ENCODE measurements at places on chromosomes 7 and 10.

DNA sequence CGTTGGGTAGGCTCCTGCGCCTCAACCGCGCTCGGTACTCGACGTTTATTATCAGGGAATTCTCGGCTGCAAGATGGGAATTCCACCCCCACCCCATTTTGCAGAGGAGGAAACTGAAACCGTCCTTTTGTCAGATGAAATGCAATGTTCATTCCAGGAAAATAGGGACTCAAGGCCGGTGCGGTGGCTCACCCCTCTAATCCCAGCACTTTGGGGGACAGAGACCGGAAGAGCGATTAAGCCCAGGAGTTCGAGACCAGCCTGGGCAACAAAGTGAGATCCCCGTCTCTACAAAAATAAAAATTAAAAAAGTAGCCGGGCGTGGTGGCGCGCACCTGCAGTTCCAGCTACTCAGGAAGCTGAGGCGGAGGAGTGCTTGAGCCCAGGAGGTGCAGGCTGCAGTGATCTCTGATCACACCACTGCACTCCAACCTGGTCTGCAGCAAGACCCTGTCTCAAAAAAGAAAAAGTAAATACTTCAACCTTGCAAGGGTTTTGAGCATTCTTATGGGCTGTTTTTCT lies 720 bp upstream of the RFC2 start:
- DNase-seq, result no peak

GRCh38 chr10:131477457-131478121 lies 166.1 kb upstream of the TCERG1L start:
- DNase-seq, result no peak

DNA sequence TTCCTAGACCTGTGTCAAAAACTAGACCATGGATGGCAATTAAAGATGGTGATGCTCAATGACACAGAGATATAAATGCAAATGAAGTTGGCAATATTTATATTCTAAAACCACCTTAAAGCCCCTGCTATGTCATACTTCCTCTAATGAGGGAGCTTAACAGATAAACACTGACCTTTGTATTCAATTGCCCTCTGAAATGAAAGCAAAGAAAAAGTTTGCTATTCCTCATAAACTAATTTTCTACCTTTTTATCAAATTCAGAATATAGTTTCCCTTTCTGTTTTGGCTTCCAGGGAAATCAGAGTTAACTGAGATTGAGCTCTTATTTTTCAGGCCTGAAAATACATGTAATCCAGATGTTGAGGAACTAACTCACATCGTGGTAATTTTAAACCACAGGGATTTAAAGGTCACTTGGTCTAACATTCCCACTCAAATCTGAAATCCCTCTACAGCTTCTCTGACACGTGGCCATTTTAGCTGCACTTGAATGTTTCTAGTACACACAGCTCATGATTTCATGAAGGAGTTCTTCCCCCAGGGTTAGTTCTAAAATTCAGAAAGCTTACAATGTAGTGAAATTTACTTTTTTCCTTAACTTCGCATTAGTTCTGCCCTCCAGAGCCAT lies 37.9 kb upstream of the ABCB5 start:
- DNase-seq, result no peak

- DNase-seq, result no peak
Observed at GRCh38 chr7:41048771-41049170, 654.1 kb downstream of the INHBA start.

- DNase-seq, result no peak
Observed at GRCh38 chr7:117839507-117839906, 33.7 kb downstream of the CTTNBP2 start.

DNA sequence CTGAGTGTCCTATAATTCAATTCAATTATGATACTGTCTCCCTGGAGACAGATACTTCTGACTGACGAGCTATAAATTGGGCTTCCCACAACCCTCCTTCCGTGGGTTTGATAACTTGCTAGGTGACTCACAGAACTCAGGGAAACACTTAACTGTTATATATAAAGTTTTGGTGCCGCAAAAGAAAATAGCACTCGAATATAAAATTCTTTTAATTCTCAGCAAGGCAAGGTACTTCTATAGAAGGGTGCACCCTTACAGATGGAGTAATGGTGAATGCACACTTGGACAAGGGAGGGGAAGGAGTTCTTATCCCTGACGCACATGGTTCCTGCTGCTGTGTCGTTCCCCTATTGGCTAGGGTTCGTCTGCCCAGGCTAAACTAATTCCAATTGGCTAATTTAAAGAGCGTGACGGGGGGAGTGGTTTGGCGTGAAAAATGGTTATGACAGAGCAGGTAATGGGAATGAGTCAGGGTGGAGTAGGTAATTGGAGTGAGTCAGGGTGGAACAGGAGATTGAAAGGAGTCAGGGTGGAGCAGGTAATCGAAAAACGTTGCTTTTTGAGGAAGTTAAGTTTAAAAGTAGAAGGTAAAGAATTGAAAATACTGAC lies 20.8 kb upstream of the GHITM start:
- DNase-seq, result no peak

- no peak for DNase-seq
Observed at GRCh38 chr7:28874001-28874400, 84.1 kb downstream of the TRIL start.

DNA sequence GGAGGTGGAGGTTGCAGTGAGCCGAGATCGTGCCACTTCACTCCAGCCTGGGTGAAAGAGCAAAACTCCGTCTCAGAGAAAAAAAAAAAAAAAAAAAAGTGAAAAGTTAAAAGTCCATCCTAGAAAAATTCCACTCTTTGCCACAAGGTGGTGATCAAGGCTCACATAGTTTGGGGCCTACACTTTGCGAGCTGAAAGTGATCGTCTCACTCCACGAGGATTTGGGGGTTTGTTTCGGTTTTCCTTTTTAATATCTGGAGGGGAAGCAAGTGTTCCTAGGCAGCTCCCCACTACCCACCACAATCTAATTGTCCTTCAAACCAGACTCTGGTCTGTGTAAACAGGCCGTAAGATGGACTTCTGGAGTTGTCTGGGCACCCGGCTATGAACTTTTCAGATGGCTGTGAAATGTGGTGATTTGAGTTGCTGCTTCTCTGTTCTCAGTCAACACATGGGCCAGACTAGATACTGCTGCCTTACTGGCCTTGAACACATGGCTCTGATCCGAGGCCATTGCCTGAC lies 27.1 kb downstream of the PRLHR start:
- no peak for DNase-seq

GRCh38 chr7:2786607-2787116 lies 57.4 kb downstream of the GNA12 start:
- no peak for DNase-seq

Data from Peyer's patch (tissue), 4 donors.